Stimulated activated CD4-positive, alpha-beta T cell treated with anti-CD3 and anti-CD28 coated beads, Interleukin-4, amount 100 ng/mL, for 48 hours (primary cell): ENCODE measurements at places on chromosomes 4 and X.

DNA sequence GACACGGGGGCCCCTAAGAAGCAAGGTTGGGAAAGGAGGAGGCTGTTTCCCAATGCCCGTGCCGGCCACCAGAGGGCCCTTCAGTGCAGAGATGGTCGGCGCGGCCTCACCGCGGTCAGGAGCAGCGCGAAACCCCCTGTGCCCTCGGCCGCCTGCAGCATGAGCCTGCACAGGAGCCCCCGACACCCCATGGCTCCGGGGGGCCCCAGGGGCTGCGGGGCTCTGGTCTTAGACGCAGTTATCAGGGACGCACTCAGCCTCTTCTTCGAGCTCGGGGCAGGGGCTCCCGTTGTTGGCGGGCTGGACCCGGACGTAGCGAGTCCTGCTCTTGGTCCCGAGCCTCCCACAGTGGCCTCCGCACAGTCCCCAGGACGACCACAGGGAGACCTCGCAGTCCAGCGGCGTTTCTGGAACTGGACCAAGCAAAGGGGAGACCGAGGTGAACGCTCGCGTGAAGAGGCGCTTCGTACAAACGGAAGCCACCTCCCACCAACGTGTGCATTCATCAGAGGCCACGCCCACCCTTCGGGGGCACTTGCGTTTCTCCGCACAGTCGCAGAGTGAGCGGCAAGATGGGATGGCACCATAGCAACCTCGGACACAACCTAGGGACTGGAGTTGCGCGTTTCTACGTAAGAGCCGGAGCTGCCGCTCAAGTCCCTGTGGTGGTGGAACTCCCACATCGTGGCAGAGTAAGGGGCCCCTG is 5.0 kb downstream of the SPON2 start:
- DNase-seq = peak; percentile 81

DNA sequence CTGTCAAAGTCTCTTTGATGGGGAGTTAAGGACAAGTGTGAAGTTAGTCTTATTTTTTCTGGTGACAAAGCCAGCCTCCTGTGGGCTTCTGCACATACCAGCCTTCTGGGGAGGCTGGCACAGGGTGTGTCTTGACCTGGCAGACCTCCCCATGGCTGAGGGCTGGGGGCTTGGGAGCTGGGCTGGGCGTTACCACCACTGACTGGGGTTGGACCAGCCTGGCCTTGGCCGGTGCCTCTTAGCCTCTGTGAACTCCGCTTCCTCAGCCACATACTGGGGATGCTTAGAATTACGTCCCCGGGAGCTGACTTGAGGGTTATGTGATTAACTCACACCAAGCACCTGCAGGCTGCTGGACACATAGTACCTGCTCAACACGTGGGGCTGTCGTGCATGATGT is 14.0 kb downstream of the SH3TC1 start:
- no peak for DNase-seq

DNA sequence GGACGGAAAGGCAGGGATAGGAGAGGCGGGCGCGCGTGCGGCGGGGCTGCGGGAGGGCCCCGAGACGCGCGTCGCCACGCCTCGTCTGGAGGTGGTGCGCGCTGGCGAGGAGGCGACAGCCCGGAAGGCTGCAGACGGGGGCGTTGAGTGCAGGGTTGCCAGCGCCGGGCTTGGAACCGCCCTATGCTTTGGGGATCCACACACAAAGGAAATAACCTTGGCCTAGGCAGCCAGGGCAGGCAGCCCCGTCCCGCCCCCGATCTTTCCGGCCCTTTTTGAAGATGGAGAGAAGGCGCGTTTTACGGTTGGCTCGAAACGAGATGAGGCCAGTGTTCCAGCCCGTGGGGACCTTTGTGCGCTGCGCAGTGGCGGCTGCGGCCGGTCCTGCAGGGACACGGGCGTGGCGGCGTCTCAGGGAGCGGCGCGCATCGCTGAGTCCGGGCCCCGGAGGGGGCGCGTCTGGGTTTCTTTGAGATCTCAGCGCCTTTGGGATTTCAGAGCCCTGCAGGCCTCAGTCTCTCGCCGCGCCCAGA is 50.8 kb upstream of the TRIM2 start:
- peak; percentile 58 for DNase-seq

DNA sequence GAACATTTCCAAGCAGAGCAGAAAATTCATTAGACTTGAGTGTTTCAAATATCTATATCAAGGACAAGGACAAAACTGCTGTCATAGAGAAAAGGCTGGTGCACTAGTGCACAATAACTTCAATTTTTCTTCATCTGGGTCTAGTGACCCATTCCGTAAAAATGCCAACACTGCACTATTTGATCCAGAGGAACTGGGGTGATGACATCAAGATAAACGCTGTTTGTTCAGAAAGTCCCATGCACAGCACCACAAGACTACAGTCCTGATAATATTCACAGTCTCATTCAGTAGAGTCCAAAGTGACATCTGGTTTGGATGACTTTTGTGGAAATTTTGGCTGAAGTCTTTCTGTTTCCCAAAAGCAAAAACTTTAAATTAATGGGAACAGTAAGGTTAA is 303.5 kb upstream of the GALNT7 start:
- no peak for DNase-seq

DNA sequence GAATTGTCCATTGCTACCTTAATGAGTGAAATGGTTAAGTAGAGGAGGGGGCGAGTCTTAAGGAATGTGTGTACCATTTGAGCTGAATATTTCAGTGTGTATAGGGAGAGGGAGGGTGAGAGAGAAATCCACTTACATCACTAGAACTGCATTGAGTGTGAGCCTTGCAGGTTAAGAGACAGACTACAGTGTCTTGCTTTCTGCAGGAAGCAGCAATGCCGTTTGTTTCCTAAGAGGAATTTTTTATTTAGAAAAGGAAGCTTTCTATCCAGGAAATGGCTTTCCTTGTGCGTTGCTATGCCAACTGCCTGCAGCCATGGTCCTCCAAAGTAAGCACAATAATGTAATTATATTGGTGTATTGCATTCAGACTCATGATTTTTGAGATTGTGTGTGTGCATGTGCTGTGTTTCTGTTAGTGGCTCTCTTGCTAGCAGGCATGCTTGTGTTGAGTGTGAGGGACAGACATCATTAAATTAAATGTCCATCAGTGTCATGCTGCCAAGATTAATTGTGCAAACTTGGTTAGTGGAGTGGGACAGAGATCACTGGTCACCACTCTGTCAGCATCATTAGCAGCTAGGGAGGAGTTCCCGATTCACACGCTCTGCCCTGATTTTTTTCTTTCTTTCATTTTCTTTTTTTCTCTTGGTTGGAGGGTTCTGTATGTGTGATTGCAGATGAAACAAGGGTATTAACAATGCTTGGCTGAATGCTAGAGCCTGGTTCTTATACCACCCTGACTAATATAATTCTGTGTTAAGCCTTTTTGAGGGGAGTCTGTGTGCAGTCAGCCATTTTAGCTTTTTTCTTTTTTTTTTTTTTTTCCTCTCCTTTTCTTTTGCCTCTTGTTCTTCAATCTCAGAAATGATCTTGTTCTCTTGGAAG is 164.3 kb downstream of the RAPGEF2 start:
- no peak for DNase-seq

GRCh38 chr4:24089851-24090534 is 200.1 kb upstream of the PPARGC1A start:
- DNase-seq = no peak

- DNase-seq = no peak
These were observed 383.5 kb upstream of the INTU start for GRCh38 chr4:127249066-127249766.

DNA sequence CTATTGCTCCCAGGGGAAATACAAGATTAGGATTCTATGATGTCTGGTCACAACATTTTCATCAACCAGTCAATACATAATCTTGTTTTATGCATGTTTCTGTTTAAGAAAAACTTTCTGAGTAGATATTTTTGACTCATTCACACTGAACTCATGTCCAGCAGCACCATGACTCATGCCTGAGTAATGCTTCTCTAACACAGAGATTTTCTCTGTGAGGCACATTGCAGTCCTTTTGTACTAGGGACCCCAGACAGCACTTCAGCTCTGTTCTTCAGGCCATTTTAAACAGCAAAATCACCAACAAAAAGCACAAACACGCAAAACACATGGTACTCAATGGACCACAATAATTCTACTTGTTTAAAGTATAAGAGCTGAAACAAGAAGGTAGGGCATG is 83.6 kb downstream of the MXRA5 start:
- no peak for DNase-seq

GRCh38 chr4:21885241-21885640 is 63.3 kb downstream of the KCNIP4 start:
- no peak for DNase-seq

DNA sequence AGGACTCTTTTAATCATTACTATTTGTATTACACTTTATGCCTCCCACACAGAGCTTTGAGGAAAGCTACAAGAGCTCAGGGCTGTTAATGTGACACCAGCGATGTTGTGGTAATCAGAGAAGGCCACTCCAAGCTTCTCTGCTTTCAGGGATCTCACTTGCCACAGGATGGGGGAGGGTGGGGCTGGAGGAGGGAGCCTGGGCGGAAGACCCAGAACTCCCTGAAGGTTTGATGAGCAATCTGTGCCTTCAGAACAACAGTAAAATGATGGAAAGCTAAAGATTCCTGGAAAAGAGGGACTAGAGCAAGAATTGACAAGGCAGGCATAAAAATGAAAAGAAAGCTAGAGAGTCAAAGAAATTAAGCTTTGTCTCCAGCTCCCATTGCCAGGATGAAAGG is 75.6 kb downstream of the MAML3 start:
- DNase-seq = no peak

GRCh38 chr4:177960566-177960965 is 518.3 kb upstream of the AGA start:
- DNase-seq = no peak
